Amygdala (tissue), 56 donors: ENCODE measurements at places on chromosomes 13 and 19.
A peak's percentile ranks its signal among the peaks of the same experiment; 100 is the strongest.

- DNase-seq, result no peak
Observed at GRCh38 chr19:39154100-39154628, 28.6 kb downstream of the PAK4 start.

GRCh38 chr19:45098521-45099466, 5.8 kb downstream of the PPP1R37 start:
- peak; percentile 37 for DNase-seq

- DNase-seq, result no peak
Observed at GRCh38 chr13:57899096-57899495, 267.6 kb downstream of the PCDH17 start.

DNA sequence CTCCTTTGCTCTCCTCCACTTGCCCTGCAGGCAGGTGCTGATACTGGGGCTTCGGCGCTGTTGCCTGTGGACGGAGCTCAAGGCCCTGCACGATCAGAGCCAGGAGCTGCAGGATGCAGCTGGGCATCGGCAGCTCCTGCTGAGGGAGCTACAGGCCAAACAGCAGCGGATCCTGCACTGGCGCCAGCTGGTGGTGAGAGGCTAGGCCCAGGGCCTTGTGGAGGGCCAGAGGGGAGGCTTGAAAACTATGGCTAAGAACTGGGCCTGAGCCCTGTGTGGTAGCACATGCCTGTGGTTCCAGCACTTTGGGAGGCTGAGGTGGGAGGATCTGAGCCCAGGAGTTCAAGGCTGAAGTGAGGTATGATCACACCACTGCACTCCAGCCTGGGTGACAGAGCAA, 6.3 kb downstream of the HAUS5 start:
- DNase-seq, result no peak

DNA sequence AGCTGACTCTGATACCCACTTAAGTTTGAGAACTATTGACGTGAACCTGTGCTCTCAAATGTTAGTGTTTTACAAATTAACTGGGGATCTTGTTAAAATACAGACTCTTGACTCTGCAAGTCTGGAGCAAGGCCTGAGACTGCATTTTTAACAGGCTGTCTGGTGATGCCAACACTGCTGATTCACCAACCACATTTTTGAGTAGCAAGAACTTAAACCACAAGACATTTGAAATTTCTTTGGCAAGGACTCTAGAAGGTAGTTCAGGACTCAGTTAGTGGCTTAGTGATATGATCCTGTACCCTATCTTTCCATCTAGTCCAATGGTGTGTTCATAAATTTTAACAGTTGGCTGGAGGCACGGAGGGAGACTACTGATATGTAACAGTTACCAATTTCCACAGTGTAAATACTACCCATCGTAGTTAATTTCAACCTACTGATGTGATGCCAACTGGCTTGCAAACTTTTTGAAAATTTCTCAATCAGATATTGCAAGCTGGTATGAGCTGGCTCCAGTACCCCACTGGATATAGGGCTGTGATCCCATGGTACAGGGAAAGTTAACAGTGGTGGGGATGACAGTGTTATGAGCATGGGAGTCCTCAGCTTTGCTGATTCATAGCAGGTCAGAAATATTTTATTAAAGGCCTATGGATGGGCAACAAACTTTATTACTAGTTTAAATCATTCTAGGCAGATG, 255.1 kb downstream of the TBC1D4 start:
- DNase-seq, result no peak
